Right cardiac atrium (tissue), 5 donors: ENCODE measurements at places on chromosomes 6 and 20.
A peak's percentile ranks its signal among the peaks of the same experiment; 100 is the strongest.

GRCh38 chr6:124882579-124883393 lies 79.5 kb upstream of the RNF217 start:
- DNase-seq, result no peak

DNA sequence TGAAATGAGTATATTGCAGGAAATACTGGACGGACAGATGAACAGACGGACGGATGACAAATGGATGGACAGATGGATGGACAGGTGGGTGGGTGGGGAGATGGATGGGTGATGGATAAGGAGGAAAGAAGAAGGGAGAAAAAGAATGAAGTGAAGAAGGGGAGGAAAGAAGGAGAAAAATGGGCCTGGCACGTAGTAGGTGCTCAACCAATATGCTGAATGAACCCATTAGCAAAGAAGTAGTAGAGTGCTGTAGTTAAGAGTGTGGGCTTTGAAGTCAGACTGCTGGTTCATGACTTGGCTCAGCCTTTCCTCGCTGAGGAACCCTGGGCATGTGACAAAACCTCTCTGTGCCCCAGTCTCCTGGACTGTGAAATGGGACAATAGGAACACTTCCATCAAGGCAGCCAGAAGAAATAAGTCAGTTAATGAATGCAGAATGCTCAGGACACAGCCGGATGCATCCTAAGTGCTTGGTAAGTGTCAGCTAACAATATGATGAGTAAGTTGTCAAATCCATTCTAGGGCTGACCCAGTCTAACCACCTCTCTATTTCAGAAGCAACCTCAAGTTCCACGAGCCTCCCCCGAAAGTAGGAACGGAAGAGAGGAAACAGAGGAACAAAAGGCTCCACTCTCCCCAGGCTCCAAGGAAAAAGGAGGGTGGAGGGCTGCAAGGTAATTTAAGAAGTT lies 37.9 kb downstream of the PREX1 start:
- no peak for DNase-seq

- peak; percentile 43 for DNase-seq
These were observed 224.2 kb downstream of the NFATC2 start for GRCh38 chr20:51318058-51318949.

- DNase-seq, result no peak
These were observed 39.6 kb upstream of the PRELID3B start for GRCh38 chr20:59082077-59082740.
